ENCODE measurements at places on chromosomes 1 and 21.
A peak's percentile ranks its signal among the peaks of the same experiment; 100 is the strongest.

DNA sequence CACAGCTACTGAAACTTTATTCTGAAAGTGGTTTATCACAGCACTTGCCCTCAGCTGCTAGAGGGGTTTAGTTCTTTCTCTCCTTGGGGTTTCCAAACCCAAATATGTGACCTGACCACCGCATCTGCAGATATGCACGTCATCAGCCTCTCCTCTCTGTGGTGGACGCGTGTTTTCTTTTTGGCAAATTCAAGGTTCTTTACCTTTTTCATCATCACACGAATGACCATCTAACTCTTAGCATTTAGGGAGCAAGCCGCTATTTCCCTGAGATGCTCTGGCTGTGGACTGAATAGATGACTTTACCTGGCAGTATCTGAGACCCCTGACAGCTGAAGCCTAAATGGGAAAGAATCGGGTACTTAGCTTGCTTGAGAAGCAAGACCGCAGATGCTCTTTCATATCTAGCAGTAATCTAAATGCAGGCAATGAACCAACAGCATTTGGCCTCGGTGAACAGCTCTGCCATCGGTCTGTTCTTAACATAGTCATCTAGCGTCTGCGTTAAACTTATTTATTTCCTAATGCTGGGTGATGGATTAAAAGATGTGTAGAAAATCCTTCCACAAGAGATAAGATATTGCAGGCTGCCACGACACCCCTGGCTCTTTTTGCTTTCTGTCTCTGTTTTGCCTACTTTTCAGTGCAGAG is 463.4 kb downstream of the CAMTA1 start:
- DNase-seq: no peak

GRCh38 chr1:228001738-228002535 is 4.9 kb upstream of the WNT3A start:
- DNase-seq: no peak

DNA sequence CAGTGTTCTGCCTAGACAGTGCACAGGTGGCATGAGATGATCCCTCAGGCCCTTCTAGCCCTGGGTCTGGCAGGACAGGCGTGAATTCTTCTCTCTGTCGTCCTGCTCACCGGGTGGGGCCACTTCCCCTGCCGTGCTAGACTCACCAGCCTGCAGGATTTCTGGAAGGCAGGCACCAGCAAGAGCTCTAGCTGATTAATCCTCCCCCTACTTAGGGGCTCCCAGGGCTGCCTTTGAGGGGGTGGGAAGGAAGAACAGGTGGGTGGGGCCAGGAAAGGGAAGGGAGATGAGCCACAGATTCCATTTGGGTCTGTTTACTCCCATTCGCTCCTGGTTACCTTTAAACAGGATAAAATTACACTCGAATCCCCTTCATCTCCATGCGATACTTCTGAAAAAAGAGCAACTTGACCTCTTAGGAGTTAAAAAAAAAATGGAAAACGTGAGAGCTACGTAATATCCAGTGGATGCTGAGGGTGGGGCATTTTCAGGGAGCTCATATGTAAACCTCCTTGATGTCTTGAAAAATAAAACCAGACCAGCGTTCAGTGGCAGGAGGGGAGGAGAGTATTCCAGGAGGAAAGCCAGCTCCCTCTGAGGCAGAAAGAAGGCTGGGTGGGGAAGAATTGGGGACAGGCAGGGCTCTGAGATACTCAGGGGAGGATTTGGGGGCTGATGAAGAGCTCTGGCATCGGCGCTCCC is 665.5 kb downstream of the PTPRU start:
- DNase-seq: no peak

DNA sequence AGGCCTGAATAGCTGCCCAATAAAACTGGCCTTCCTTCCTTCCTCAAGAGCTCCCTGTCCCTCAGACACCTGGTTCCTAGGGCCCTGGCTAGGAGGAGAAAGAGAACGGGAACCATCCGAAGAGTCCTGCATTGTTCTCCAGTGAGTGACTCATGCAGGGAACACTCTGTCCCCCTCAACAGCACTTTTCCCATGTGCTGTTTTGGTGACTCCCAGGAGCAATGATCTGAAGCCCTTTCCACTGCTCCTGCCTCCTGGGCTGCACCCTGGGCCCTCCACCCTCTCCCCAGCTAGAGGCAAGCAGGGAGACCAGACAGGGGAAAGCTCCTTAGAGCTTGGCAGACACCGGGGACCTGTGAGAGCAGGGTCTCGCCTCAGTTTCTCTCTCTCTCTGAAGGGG is 18.9 kb downstream of the TNNT2 start:
- DNase-seq: peak; percentile 16

DNA sequence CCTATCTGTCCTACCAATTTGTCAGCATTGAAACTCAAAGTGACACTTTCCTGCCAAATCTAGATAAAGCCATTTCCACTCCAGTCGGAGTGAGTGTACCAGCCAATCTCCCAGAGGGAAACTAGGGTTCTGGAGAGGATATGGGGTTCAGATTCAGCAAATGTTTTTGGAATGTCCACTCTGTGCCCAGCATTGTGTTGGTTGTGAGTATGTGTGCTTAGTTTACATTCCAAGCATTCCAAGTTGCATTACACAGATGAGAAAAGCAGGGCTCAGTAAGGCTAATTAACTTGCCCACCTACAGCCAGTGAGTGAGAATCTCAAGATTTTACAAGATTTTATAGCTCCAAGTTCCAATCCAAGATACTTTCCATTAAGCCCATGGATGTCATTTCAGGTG is 26.4 kb upstream of the RGS16 start:
- no peak for DNase-seq

DNA sequence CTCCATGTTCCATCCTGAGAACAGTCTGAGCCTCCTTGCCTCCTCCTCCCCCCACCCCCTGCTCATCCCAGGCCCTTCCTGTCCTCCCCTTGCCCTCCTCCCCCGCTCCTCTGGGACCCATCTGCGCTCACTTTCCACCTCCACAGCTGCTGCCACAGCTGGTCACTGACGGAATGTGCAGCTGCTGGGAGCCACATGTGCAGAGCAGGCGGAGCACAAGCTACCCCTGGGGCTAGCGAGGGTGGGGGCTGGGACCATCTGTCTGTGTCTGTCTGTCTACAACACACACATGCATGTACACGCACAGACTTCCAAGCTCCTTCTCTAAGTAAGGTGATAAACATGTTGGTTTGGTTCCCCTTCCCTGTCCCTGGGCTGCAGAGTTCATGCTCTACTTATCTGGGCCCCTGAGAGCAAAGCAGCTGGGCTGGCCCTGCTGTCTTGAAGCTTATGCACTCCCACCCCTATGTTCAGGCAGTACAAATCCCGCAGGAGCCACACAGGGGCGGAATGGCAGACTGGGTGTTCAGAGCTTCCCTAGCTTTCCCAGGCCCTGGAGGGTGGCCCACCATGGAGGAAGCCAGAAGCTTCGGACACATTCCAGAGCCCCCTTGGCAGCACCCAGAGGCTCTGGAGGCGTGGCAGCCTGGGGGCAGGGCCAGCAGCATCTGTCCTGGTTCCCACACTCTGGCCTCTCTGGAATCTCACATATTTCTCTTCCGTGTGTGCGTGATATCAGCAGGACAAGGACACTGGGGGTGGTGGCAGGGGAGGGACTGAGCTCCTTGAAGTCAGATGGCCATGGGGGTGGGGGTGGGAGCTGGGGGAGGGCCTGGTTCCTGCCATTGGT is 7.0 kb upstream of the HEYL start:
- DNase-seq: peak; percentile 69

GRCh38 chr21:38386967-38387366 is 111.3 kb downstream of the ERG start:
- peak; percentile 55 for DNase-seq

- DNase-seq: no peak
Observed at GRCh38 chr21:38834725-38835124, 29.0 kb downstream of the ETS2 start.

GRCh38 chr21:29449306-29449950 is 150.7 kb downstream of the BACH1 start:
- no peak for DNase-seq

GRCh38 chr1:167474191-167474641 is 44.1 kb downstream of the CD247 start:
- no peak for DNase-seq

GRCh38 chr1:41700986-41701535 is 216.6 kb upstream of the EDN2 start:
- no peak for DNase-seq

- DNase-seq: peak; percentile 78
Observed at GRCh38 chr1:97013941-97014340, 292.4 kb downstream of the PTBP2 start.

- peak; percentile 63 for DNase-seq
Observed at GRCh38 chr1:64195081-64195395, 8.4 kb upstream of the UBE2U start.

DNA sequence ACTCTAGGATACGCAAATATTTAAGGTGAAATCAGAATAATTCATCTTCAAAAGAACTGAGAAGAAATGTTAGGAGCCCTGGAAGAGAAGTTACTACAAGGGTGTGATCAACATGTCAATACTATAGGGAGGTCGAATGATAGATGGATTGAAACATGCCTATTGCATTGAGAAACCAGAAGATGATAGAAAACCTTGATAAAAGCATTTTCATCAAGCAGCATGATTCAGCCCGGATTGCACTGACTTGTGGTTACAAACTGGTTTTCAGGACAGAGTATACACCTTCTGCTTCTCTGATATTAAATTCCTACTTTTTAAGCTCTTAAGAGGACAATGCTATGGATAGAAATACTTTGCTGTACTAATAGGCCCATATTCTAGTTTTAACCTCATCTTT is 164.2 kb downstream of the FMN2 start:
- DNase-seq: peak; percentile 76

- no peak for DNase-seq
Observed at GRCh38 chr1:31802190-31803150, 13.4 kb downstream of the SPOCD1 start.

GRCh38 chr1:208654241-208654640 is 410.1 kb upstream of the PLXNA2 start:
- DNase-seq: peak; percentile 11

DNA sequence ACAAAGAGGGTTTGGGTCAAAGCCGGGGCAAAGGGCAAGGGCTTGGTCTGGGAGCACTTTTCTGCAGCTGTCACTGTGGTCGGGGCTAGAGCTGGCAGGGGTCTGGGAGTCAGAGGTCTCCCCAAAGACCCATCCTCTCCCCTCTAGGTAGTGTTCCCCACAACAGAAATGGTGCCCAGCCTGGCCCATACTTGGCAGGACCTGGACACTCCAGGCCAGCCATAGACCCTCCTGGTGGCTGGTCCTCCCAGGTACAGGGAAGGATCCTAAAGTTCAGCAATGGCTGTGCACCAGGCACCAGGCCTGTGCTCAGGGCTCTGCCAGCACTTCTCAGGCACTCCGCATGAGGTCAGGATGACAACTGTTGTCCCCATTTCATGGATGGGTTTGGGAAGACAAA is 11.0 kb downstream of the ESPN start:
- no peak for DNase-seq

- DNase-seq: peak; percentile 56
Observed at GRCh38 chr1:42214447-42214871, 49.9 kb upstream of the GUCA2A start.

GRCh38 chr1:231420299-231420958 is 1.7 kb downstream of the EGLN1 start:
- DNase-seq: peak; percentile 23

GRCh38 chr1:154744352-154745035 is 125.6 kb downstream of the KCNN3 start:
- DNase-seq: no peak

GRCh38 chr1:224852901-224853568 is 76.4 kb upstream of the DNAH14 start:
- DNase-seq: peak; percentile 70

- no peak for DNase-seq
Observed at GRCh38 chr1:111976332-111976731, 13.1 kb downstream of the KCND3 start.

DNA sequence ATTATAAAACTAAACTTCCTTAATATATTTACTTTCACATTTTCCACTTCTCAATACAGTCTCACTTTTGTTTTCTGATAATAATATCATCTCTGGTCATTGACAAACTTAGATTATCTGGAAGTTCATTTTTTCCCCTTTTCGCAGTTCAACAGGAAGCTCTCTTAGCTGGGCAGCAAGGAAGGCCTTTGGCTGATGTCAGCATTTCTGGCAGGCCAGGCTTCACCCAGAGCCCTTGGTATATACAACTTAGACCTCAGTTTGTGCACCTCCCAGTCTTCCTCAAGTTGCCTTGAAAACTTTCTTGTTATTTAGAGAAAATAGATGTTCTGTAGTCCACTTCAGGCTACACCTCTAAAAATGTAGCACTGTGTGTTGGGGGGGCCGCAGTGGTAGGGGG is 1103.6 kb downstream of the AMY1C start:
- DNase-seq: no peak

DNA sequence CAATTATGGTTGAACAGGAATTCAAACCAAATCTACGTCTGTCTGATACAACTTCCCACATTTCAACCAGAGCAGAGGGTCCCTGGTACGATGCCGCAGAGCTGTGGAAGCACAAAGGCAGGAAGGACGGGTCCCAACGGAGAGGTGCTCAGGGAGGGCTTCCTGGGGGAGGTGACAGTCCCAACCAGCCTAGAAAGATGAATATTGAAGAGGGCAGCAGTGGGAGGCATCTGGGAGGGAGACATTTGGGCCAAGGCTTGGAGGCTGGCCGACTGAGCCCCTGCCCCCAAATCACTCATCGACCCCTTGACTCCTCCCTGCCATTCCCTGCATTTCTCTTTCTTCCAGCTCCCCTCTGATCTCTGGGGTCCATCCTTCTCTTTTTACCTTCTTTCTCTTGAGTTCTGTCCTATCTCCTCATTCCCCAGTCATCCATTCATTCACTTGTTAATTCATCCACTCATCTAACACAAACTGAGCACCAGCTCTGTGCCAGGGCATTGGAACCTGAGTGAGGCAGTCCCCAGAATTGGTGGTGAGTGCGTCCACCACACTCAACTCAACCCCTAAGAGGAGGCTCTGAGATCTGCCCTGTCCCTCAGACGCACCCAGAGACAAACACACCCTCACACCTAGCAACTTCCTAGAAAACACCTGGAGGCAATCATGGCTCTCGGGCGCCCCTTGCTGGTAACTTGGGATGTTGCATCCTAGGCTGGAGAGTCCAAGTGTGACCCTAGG is 13.2 kb upstream of the CELA3B start:
- peak; percentile 62 for DNase-seq

- DNase-seq: no peak
Observed at GRCh38 chr21:34803782-34804370, 135.1 kb downstream of the CLIC6 start.

GRCh38 chr1:206974140-206974539 is 3.9 kb upstream of the FCAMR start:
- DNase-seq: no peak

All from fibroblast of upper back skin (primary cell).